Chondrocyte (in vitro differentiated cells): ENCODE measurements at places on chromosomes 2 and 18. TPM values are rescaled to one million over a fixed set of nuclear protein-coding genes. Genes with fewer than 3 reads are reported as not detected.

ACOXL gene
- not detected in 3 replicates for total RNA-seq

RBBP8 gene
- 23.2 to 26.6 TPM (median 24.7 TPM) in 3 replicates for total RNA-seq

HOXD8 gene
- total RNA-seq, result not detected in 3 replicates

KLHL41 gene
- total RNA-seq, result 1.4 to 2.3 TPM (median 2.2 TPM) in 3 replicates

REV1 gene
- 24.4 to 32.8 TPM (median 25.0 TPM) in 3 replicates for total RNA-seq

DNA sequence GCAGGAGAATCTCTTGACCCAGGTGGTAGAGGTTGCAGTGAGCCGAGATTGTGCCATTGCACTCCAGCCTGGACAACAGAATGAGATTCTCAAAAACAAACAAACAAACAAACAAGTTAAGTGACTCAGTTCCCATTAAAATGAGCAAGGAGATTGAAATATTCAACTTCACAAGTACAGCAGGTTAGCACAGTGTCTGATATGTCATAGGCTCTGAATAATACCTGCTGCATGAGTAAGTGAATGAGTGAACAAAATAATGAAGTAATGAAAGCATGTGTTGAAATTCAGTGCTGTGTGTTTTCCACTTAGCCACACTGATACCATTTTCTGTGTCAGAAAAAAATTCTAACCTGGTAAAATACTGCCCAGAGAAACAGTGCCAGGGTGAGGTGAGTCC lies 41.9 kb upstream of the SETBP1 start:
- no peak overlapping the region for H3K4me3 ChIP-seq
- H3K36me3 ChIP-seq, result no peaks in the 10 kb centered on the region
- DNase-seq, result no peak
- no peaks in the 10 kb centered on the region for H3K27me3 ChIP-seq
- H3K4me1 ChIP-seq, result peaks cover 36% of the 10 kb centered on the region
- no peak overlapping the region for H3K27ac ChIP-seq

- DNase-seq, result no peak
- H3K36me3 ChIP-seq, result no peaks in the 10 kb centered on the region
- no peak overlapping the region for H3K4me3 ChIP-seq
- H3K27ac ChIP-seq, result no peak overlapping the region
These were observed 99.4 kb upstream of the NCK2 start for GRCh38 chr2:105645031-105645937.

GRCh38 chr2:120243211-120243610 lies 9.4 kb upstream of the RALB start:
- no peak overlapping the region for H3K27ac ChIP-seq
- peaks cover 17% of the 10 kb centered on the region for H3K4me1 ChIP-seq
- no peak overlapping the region for H3K4me3 ChIP-seq
- DNase-seq, result no peak

GRCh38 chr2:101159526-101159925 lies 8.3 kb upstream of the TBC1D8 start:
- H3K27me3 ChIP-seq, result no peaks in the 10 kb centered on the region
- H3K27ac ChIP-seq, result no peak overlapping the region
- peaks cover 4% of the 10 kb centered on the region for H3K4me1 ChIP-seq
- DNase-seq, result no peak
- H3K36me3 ChIP-seq, result no peaks in the 10 kb centered on the region
- H3K4me3 ChIP-seq, result no peak overlapping the region

DNA sequence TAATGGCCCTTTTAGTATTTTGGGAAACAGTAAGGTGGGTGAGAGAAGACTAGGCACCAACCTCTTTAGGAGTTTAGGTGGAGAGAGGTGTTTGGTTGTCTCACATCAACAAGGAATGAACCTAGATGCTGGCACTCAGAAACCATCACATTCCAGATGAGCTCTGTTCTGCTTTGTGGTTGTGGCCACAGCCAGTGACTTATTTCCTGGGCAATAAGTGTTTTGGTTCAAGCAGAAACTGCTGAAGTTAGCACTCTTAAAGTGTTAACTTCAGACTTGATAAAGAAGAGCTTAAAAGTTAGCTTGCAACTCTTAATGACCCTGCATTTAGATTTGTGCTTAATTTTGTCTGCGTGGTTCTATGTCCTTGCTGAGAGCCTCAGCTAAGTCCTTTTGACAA lies 929.2 kb downstream of the SLC4A3 start:
- H3K27ac ChIP-seq, result no peak overlapping the region
- H3K4me1 ChIP-seq, result peaks cover 24% of the 10 kb centered on the region
- no peak for DNase-seq
- H3K27me3 ChIP-seq, result no peaks in the 10 kb centered on the region

GRCh38 chr2:217437290-217437870 lies 565.4 kb downstream of the TNS1 start:
- H3K4me3 ChIP-seq, result no peak overlapping the region
- no peak for DNase-seq
- H3K27ac ChIP-seq, result no peak overlapping the region
- no peaks in the 10 kb centered on the region for H3K27me3 ChIP-seq

- H3K4me1 ChIP-seq, result peaks cover 17% of the 10 kb centered on the region
- H3K27me3 ChIP-seq, result peaks cover 1% of the 10 kb centered on the region
- DNase-seq, result no peak
- peak overlapping the region; percentile 67 for H3K4me3 ChIP-seq
These were observed 216.3 kb downstream of the C1D start for GRCh38 chr2:67846370-67847070.

GRCh38 chr2:235463893-235464292 lies 29.9 kb upstream of the AGAP1 start:
- H3K36me3 ChIP-seq, result no peaks in the 10 kb centered on the region
- H3K27me3 ChIP-seq, result peaks cover 8% of the 10 kb centered on the region
- peaks cover 7% of the 10 kb centered on the region for H3K4me1 ChIP-seq
- no peak overlapping the region for H3K27ac ChIP-seq
- no peak overlapping the region for H3K4me3 ChIP-seq
- DNase-seq, result no peak

GRCh38 chr18:72206814-72207213 lies 337.3 kb downstream of the CBLN2 start:
- H3K4me3 ChIP-seq, result no peak overlapping the region
- H3K36me3 ChIP-seq, result no peaks in the 10 kb centered on the region
- no peak overlapping the region for H3K27ac ChIP-seq
- DNase-seq, result no peak
- no peaks in the 10 kb centered on the region for H3K27me3 ChIP-seq

DNA sequence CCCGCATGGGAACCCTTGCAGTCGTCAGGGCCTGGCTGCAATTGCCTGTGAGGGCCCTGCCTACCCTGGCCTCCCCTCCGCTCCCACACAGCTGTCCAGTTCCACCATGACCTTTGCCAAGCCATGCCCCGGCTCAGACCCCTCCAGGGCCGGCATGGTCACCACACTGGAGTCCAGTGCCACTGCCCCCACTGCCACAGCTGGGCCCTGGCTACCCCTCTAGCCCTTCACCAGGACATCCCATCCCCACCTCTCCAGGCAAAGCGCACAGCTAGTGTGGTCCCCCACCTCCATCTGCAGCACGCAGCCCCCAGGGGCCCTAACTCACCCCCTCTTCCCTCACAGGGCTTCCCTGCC lies 70.3 kb upstream of the SMAD7 start:
- no peaks in the 10 kb centered on the region for H3K27me3 ChIP-seq
- no peak overlapping the region for H3K27ac ChIP-seq
- no peak overlapping the region for H3K4me3 ChIP-seq
- no peaks in the 10 kb centered on the region for H3K36me3 ChIP-seq
- H3K4me1 ChIP-seq, result peaks cover 20% of the 10 kb centered on the region

- H3K36me3 ChIP-seq, result no peaks in the 10 kb centered on the region
- no peak overlapping the region for H3K27ac ChIP-seq
- H3K27me3 ChIP-seq, result peaks cover 3% of the 10 kb centered on the region
- no peak overlapping the region for H3K4me3 ChIP-seq
- H3K4me1 ChIP-seq, result no peaks in the 10 kb centered on the region
These were observed 195.5 kb downstream of the BCL11A start for GRCh38 chr2:60357996-60358395.

DNA sequence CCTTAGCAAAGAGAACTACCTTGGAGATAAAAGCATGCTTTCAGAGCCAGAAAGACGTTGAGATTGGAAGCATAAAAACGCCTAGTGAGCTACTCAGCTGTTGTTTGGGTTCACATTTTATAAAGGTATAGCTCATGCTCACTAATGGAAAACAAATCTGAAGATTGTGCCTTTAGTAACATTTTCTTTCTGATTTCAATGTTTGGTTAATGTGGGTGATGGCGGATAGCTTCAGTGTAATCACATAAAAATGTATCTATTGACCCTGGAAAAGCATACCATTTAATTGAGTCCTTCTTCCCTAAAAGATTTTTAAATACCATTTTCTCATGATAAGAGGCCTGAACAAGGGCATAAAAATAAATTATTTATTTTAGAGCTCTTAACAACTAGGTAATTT lies 73.4 kb downstream of the DTNA start:
- no peaks in the 10 kb centered on the region for H3K36me3 ChIP-seq
- peaks cover 13% of the 10 kb centered on the region for H3K4me1 ChIP-seq
- no peaks in the 10 kb centered on the region for H3K27me3 ChIP-seq
- no peak overlapping the region for H3K4me3 ChIP-seq

GRCh38 chr2:3656762-3657721 lies 958 bp upstream of the ALLC start:
- no peak overlapping the region for H3K4me3 ChIP-seq
- H3K4me1 ChIP-seq, result peaks cover 16% of the 10 kb centered on the region
- DNase-seq, result peak; percentile 60
- peak overlapping the region; percentile 8 for H3K27ac ChIP-seq
- peaks cover 5% of the 10 kb centered on the region for H3K27me3 ChIP-seq
- H3K36me3 ChIP-seq, result no peaks in the 10 kb centered on the region

- no peaks in the 10 kb centered on the region for H3K27me3 ChIP-seq
- H3K4me1 ChIP-seq, result peaks cover 14% of the 10 kb centered on the region
- DNase-seq, result no peak
These were observed 44.7 kb downstream of the ITSN2 start for GRCh38 chr2:24315669-24316068.
